ENCODE measurements at places on chromosomes 12 and 14.

- DNase-seq: no peak
Observed at GRCh38 chr14:84482256-84483071, 1047.5 kb upstream of the FLRT2 start.

DNA sequence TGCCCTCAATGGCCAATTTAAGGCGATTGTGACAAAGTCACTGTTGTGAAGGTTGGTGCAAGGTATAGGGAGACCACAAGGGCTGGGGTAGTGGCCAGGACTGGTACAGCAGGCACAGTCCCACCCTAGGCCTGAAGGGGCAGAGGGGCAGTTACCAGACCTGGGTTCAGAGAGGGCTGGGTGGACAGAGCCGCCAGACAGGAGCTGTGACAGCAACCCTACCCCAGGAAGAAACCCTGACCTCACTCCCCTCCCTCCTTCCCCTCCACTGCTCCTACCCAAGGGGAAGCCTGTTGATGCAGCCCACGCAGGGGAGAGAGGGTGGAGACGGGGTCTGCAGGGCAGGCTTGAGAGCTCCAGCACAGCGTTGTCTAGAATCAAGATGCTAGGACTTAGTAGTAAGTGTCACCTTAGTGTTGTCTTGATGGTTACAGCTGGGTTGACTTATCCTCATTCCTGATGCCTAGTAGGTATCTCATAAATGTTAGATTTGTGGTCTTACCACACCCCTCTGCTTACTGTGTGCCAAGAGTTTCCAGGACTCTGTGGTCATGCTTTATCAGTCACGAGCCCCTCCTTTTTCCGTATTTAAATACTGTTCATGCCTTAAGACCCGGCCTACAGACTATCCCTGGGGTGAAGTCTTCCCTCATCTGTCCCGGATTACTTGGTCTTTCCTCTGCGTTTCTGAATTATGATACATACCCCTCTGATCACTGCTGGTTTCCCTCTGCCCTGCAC, 14.4 kb downstream of the EML1 start:
- DNase-seq: no peak

GRCh38 chr12:39867631-39868327, 238.1 kb downstream of the SLC2A13 start:
- no peak for DNase-seq

GRCh38 chr12:99495799-99496198, 151.8 kb upstream of the GARIN6 start:
- no peak for DNase-seq

GRCh38 chr14:60965402-60965801, 15.5 kb downstream of the TRMT5 start:
- no peak for DNase-seq

- DNase-seq: no peak
Observed at GRCh38 chr12:50390316-50390741, 6.1 kb downstream of the FAM186A start.

Measured in SHP77 (cell line).